ENCODE measurements at places on chromosomes 13 and 19.

DNA sequence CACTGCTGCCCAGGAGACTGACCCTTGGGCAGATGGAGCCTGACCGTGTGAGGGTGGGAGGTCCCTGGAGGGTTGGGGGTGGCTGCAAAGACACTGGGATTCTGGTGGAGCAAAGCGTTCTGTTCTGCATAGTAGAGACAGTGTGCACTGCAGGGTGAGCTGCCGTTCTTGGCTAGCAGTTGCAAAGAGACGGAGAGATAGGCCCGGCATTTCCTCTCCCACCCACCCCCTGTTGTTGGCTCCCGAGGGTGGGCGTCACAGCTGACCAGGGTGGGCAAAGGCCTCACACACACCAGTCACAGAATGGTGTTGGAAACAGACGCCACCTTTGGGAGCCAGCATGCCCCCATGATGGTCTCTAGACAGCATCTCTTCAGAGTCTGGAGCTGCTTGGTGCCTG, 11.4 kb downstream of the TMEM255B start:
- no peak for DNase-seq

DNA sequence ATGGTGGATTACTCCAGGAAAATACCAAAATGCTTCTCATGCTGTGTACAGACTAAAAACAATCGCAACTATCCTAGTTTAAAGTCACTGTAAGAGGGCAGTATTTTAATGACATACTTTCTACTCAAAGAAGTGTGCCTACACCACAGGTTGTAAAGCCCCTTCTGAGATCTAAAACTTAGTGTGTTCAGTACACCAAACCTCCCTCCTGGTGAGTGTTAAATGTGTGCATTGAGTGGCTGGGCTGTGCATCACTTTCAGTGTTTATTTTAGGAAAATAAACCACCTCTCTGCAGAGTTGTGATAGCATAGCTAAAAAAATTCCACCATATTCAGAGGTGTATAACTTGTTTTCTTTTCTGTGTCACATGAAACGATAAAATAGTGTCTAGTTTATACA, 263.7 kb downstream of the DACH1 start:
- no peak for DNase-seq

DNA sequence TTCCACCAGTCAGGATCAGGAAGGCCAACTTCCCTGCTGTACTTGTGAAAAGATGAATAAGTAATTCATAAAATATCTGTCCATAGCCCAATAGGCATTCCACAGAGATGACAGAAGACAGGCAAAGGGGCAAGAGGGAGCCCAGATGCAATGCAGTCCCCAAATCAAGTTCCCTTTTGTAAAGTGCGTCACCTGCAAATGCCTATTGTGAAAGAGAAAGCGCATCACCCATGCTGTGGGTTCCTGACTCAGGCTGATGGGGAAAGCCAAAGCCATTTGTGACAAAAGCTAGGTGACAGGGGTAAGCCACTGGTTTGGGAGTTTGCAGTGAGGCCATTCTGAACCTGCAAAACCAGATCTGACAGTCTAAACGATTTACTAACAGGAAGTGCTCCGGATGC, 157.5 kb upstream of the ZNF536 start:
- DNase-seq = no peak

GRCh38 chr13:87680298-87680697, 9.1 kb downstream of the SLITRK5 start:
- DNase-seq = no peak

- no peak for DNase-seq
Measured at GRCh38 chr19:49017041-49017665, at the start of gene LHB. TSS of gene LHB (minus strand) at chr19:49017091. CDS start at chr19:49017081, 10 bp downstream.

GRCh38 chr19:17394891-17395415, 957 bp upstream of the CCDC194 start:
- DNase-seq = peak; percentile 83
